ENCODE measurements at places on chromosomes 3 and 15.

- no peak for DNase-seq
These were observed 45.7 kb downstream of the POC1A start for GRCh38 chr3:52108302-52109232.

- DNase-seq = peak; percentile 87
These were observed 44.6 kb downstream of the ZBTB38 start for GRCh38 chr3:141412936-141413354.

GRCh38 chr3:38210141-38210757, 44.9 kb downstream of the OXSR1 start:
- DNase-seq = no peak

DNA sequence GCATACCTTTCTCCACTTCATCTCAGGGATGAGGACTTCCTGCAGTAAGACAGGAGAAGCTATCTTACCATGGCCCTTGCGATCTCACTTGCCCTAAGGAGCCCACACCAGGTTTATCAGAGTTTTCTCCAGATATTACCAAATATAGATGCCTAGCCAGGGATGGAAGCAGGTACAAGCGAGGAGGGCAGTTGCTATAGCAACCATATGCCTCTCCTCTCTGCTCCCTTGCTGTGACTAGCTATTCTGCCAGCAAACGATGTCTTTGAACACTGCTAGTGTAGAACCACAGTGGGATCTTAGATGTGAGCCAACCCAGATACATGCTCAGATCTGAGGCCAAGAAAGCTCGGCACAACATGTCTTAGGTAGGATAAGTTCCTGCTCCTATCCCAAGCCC, 33.9 kb downstream of the GRAMD2A start:
- DNase-seq = no peak

DNA sequence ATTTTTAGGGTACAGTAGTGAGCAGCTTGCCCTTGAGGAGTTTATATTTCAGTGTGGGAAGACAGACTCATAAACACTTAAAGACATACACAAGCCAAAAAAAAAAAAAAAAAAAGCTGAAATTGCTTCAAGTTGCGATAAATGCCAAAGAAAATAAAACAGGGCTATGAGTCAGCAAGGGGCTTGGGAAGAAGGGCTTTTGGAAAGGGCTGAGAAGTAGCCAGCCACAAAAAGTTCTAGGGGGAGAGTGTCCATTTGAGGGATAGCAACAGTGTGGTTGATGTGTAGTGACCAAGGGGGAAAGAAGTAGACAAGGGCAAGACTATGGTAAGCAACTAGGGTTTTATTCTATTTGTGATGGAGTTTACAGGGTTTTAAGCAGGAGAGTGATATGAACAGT, 185.5 kb downstream of the ADAMTS9 start:
- no peak for DNase-seq
